Mucosa of descending colon (tissue), 3 donors: ENCODE measurements at places on chromosomes 4 and X. TPM values are rescaled to one million over a fixed set of nuclear protein-coding genes. Genes with fewer than 3 reads are reported as not detected.

HPGDS gene
- total RNA-seq, result 5.4 TPM

FAM236C gene
- total RNA-seq, result not detected

- no peak for DNase-seq
These were observed 97.7 kb upstream of the ACSL4 start for GRCh38 chrX:109830704-109831206.

GUCY1B1 gene
- total RNA-seq, result 6.2 TPM

DNA sequence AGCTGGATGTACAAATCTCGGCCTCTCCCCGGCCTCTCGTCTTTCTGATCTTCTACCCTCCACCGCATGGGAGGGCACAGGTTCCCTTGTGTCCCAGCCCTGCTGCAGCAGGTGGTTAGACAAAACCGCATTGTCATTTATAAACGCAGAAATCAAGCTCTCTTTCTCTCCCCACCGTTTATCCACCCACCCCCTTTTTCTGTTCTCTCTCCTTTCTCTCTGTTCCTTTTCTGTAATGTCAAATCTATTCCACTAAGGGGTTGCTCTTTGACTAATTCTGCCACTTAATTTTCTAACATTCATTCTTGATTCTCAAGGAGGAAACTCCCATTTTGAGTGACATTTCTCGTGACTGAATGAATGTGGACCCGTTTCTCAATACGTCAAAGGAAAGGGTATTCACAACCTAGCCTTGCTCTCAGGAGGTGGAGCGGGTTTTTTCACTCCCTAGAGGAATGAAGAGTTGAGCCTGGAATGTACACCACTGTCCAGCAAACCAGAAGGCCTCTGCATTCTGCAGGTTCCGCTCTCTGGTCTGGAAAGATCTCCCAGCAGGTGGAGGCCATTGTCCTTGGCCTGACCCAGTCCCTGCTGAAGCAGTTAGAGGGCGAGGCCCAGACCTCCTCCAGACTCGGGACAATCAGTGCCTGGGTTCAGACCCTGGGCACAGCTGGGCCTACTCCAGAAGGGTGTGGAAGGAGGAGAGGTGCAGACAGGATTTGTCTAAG lies 70.9 kb upstream of the ENPP6 start:
- DNase-seq, result peak; percentile 57

- peak; percentile 87 for DNase-seq
These were observed 12.4 kb downstream of the GPAT3 start for GRCh38 chr4:83548151-83548905.

DNA sequence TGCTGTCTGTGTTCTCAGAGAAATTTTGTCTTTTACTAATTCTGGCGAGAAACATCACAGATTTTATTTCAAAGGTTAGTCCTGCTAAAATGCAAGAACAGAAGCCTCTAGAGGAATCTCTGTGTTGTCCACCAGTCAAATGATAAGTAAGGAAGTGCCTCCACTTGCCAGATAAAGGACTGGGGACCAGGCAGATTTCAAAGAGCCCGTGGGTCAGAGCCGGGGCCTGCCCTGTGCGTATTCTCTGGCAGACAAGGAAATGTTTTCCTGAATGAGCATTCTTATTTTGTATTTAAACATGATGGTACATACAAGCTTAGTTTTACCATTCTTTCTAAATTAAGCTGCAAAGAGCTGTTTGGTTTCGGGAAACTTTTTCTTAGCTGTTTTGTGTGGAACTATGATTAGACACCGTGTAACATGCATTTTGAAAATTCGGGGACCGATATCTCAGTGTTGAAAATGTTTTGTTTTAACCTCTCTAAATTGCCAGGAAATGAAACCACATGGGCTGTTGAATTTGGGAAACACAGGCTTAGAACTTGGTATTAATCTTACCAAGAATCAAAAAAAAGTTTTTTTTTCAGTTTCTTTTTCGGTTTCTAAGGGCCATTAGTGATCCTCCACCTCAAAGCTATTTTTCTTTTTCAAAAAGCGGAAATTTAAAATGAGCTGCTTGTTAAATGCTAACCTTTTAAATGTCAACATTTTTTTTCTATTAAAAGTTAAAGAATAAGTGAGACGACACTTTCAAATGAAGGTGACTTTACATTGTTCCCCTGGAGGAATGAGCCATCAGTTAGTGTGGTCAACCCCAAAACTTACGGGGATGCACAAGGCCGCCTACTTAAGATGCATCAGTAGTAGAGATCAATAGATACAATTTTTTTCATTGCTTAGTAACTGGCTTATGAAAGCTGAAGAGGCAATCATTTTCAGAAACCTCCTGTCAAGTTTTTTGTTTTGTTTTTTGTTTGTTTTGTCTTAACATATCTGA lies 89.6 kb upstream of the MTM1 start:
- DNase-seq, result no peak

DNA sequence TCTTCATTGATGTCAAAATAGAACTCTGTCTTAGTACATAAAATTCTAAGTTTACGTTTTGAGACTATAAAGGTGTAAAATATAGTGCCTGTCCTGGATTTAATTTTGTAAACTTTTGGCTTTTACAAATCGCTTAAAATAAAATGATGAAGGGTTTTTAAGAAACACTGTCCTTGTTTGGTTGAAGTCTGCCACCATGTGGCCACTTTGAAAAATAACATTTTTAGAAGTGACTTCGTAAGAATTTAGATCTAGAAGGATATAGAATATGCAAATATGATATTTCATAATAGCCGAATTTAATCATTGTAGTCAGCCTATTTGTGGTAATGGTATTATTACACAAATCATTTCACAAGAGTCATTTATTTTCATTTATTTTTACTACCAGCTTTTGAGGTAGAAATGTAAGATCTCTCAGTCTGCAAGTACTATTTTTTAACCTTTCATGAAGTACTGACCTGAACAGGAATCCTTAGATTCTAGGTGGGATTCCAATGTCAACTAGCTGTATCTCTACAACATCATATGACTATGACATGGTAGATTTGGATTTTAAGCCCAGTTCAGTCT lies 31.0 kb upstream of the FAT4 start:
- DNase-seq, result no peak

- DNase-seq, result no peak
These were observed 131.9 kb upstream of the GPRIN3 start for GRCh38 chr4:89439533-89439932.

DNA sequence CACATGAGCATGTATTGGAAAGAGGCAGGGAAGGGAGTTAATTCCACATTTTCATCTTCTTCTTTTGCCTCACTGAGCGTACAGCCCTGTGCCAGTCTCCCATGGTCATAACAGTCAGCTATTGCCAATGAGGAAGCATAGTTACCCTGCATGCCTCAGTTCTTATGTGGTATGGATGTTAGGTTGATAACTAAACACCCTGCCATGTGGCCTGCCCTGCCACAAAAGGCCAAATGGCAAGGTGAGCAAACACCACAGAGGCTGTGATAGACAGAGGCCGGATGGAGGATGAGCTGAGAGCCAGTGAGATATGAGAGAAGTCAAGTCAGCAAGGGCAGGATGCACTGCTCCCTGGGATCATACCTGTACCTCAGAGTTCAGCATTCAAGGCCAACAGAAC lies 59.3 kb downstream of the BTC start:
- no peak for DNase-seq

GAGE12G gene
- total RNA-seq, result not detected

HHIP gene
- total RNA-seq, result 5.5 TPM

DNA sequence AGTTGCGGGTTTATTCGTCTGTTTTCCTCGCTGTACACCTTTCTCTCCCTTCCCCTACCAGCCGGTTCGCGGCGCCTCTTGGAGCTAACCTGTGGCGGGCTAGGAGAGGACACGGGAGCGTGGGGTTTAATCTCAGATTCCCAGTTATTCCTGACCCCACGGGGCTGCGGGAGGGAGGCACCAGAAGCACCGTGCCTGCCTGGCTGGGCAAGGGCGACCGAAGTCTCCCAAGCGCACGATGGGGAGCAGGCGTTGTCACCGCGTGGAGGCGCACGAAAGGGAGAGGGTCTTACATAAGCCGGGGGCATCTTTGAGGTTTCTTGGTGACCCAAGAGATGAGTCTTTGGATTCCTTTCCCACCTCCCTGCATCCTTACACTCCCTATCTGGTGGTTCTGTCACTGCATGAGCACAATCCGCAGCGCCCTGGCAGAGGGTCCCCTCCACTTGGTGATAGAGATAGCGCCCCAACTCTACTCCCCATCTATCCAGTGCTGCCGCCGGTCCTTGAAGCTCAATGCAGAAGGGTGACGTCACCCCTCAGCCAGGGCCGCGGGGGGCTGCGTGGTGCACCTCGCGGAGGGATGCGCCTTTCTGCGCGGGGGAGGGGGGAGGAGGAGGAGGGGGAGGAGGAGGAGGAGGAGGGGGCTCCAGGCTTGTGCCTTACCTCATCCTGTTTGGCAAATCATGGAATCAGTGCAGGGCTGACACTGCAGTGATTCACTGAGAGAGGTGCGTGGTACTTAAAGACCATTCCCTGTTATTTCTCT lies 793 bp downstream of the TSPAN7 start:
- DNase-seq, result peak; percentile 46

DNA sequence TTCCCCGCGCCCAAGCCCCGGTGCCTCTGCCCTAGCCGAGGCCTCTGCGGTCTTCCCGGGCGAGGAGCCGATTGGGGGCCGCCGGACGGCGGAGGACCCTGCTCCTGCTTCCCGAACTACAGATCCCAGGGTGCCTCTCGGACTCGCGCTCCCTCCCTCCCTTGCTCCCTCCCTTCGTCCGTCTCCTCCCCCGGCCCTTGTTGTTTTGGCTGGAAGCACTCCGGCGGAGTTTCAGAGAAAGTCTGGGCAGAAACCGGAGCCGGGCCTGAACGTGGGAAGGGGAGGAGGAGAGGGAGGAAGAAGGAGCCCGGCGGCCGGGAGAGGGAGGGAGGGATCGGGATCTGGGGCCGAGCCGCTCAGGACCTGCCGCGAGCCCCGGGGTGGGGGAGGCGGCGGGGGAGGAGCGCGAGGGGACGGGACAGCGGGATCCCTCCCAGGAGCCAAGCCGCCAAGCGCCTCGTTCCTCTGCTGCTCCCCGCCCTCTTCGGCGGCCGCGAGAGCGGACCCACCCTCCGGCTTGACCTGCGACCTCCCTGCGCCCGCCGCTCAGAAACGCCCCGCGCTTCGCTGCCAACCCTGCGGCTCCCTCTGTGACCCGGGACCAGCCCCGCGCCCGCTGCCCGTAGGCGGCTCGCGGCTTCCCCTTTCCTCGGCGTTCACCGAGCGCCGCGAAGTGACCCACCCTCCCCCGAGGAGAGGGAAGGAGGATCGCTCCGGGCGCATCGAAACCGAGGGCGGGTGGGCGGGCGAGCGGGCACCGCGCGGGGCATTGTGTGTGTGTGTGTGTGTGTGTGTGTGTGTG lies 496 bp upstream of the GAB1 start:
- DNase-seq, result peak; percentile 94

TMPRSS11E gene
- total RNA-seq, result not detected

- DNase-seq, result no peak
These were observed 53.0 kb downstream of the COQ2 start for GRCh38 chr4:83231620-83232076.
